Stimulated activated CD8-positive, alpha-beta memory T cell treated with anti-CD3 and anti-CD28 coated beads, Interleukin-4, amount 100 ng/mL, for 48 hours (primary cell): ENCODE measurements at places on chromosomes 13 and 19.

GRCh38 chr19:48933382-48933932 lies at the start of gene DHDH:
Gene DHDH, plus strand, starts transcription at chr19:48933699. Its CDS starts 23 bp downstream, at chr19:48933722.
- peak; percentile 85 for DNase-seq

DNA sequence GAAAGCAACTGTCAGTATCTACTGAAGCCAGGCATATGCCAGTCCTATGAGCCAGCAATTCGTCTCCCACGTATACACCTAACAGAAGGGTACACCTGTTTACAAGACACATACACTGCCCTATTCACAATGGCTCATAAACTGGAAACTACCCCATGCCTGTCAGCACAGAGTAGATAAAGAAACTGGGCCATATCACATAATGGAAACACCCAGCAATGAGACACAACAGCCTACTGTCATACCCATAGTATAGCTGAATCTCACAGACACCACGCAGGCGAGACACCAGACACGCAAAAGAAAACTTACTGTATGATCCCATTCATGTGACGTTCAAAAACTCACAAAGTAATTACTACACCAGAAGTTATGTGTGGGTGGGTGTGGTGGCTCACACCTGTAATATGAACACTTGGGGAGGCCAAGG lies 15.7 kb downstream of the NOSIP start:
- DNase-seq, result no peak

GRCh38 chr13:114109641-114110041 lies 22.8 kb downstream of the RASA3 start:
- peak; percentile 69 for DNase-seq

- DNase-seq, result no peak
Observed at GRCh38 chr19:45553464-45553863, 31.1 kb downstream of the OPA3 start.

GRCh38 chr13:43514311-43514710 lies 272.5 kb downstream of the ENOX1 start:
- DNase-seq, result no peak

GRCh38 chr13:93316841-93317240 lies 90.2 kb downstream of the GPC6 start:
- DNase-seq, result no peak

DNA sequence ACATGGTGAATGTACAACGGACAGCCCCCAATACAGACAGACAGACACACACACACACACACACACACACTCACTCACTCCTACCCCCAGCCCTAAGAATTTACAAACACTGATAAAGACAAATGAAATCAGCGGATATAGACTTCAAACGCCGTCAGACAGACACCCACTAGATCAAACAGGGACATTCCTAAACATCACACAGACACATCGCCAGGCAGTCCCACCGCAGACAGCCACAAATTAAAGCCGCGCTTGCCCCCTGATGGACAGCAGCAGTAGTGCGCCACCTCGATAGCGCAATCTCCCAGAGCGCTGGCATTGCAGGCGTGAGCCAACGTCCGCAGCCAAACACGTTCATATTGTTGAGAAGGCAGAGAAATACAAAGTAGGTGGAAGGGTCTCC lies 24.7 kb upstream of the ADGRE1 start:
- peak; percentile 93 for DNase-seq

DNA sequence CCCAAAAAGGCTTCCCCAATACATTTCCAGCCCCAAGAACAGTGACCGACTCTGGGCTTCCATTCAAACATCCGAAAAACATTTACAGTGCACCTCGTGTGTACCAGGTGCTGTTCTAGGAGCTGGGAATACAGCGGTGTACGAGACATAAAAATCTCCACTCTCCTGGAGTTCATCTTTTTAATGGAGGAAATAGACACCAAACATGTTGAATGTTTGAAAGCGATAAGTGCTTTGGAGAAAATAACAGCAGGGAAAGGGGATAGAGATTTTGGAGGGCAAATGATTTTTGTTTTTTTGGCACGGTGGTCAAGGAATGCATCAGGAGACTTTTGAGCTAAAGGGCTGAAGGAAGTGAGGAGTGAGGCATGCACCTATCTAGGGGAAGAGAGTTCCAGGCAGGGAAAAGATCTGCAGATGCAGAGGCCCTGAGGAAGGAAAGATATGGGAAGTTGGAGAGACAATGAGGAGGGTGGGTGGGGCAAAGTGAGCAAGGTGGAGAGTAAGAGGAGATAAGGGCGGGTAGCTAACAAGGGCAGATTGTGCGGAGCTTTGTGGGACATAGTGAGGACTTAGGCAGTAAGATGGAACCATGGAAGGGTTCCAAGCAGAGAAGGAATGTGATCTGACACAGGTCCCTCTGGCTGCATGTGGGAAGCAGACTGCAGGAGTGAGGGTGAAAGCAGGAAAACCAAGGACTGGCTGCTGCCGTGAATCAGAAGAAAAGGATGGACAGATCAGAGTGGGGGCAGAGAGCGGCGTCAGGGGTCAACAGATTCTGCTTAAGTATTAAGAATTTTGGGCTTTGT lies 703 bp upstream of the FBL start:
- DNase-seq, result no peak
